NCI-H1048 (cell line): ENCODE measurements at places on chromosomes 2 and 18.
A peak's percentile ranks its signal among the peaks of the same experiment; 100 is the strongest.

- no peak for DNase-seq
Measured at GRCh38 chr2:130987519-130988425, 105.5 kb downstream of the FAM168B start.

DNA sequence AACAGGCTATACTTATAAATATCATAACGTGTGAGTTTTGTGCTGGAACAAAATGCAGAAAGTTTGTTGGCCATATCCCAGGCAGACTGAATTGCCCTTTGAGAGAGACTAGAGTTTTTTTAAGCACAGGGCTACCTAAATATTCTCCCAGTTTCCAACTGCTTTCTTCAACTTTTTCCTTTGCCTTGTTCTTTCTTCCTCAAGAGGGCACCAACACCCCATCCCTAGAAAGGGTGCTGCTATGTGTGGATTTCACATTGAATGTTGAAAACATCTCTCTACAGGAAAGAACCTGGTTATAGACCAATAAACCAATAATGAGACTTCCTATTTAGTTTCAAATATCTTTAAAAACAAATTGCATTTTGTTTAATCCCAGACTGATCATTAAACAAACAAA is 87.9 kb downstream of the ICOS start:
- no peak for DNase-seq

DNA sequence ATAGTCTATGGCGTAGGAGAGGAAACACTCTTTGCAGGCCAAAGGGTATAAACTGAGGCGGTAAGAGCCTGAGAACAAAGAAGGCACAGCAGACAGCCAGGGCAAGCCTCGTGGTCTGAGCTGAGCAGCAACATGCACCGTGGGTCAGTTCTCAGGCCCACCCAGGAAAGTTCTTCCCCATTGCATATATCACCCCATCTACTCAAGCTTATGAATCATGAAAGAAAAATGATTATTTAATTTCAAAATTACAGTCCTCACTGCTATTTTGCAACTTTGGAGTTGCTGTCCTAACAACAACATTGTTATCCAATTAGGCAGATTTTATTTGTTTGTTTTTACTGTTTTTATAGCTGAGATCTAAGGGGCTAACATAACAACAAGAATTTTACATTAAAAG is 54.7 kb upstream of the RIOK3 start:
- no peak for DNase-seq

DNA sequence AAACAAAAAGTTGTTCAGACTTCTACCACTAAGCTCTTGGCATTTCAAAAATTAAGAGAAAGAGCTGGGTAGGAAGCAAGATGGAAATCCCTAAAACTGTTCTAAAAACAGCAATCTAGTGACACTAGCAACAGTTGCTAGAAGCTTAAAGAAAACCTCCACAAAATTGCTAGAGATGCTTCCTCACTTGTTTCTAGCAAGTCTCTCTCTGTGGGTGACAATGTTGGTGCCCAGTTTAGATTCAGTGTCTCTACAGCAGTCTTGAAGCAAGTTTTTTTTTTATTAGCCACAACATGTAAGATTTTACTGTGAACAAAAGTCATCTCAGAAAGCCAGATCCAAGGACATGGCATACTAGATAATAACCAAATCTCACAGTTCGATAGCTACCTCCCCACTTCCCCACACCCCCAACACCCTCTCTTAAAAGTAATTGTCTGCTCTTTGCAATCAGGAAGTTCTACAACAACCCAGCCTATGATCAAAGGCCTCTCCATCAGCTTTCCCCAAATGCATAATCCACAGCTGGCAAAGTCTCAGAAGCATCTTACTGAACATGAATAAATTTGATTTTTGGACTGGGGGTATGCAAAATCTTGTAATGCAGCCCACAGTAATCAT is 70.0 kb downstream of the ANKRD44 start:
- DNase-seq = no peak

- no peak for DNase-seq
Measured at GRCh38 chr2:171895786-171896185, 1.7 kb upstream of the SLC25A12 start.

DNA sequence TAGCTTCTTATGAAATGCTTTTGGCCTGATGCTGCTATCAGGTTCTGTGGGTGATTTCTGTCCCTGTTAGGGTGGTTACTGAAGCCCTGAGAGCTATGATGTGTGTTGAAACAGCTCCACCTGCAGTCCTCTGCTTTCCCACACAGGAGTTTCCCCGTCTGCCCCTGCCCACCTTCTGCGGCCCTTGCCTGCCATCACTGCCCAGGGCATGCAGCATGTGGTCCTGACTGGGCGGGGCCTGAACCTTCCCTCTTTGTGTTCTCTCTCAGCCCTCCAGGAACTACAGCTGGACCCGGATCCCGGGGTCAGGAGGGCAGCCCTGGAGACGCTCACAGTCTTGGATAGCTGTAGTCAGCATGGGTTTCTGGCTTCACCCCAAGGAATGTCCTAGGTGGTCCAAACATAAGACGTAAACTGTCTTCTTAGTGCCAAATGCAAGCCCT is 21.4 kb downstream of the HJURP start:
- no peak for DNase-seq

- DNase-seq = no peak
Measured at GRCh38 chr2:8518979-8519668, 162.7 kb upstream of the ID2 start.

DNA sequence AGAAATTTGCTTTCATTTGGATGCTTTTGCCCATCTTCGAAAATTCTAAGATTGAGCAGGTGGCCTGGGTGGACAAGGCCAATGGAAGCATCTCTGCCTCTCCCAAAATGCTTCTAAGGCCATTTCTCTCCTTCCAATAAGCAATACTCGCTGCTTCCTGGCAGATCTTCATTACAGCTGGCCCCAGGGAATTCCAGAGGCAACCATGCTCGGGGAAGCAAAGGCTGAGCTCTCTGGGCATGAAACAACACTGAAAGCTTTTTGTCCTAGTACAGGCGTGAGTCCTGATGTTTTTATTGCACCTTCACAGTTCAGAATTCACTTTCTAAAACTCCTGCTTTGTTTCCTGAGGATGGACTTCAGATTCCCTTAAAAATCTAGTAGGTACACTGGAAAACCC is 11.8 kb upstream of the NEDD4L start:
- no peak for DNase-seq

GRCh38 chr2:45210462-45211195 is 201.4 kb upstream of the SIX2 start:
- DNase-seq = no peak

GRCh38 chr2:81324046-81324445 is 1019.5 kb upstream of the LRRTM1 start:
- peak; percentile 24 for DNase-seq

GRCh38 chr2:218219934-218220333 is 2.9 kb downstream of the ARPC2 start:
- DNase-seq = no peak

- no peak for DNase-seq
Measured at GRCh38 chr2:23250371-23250770, 134.6 kb upstream of the KLHL29 start.

DNA sequence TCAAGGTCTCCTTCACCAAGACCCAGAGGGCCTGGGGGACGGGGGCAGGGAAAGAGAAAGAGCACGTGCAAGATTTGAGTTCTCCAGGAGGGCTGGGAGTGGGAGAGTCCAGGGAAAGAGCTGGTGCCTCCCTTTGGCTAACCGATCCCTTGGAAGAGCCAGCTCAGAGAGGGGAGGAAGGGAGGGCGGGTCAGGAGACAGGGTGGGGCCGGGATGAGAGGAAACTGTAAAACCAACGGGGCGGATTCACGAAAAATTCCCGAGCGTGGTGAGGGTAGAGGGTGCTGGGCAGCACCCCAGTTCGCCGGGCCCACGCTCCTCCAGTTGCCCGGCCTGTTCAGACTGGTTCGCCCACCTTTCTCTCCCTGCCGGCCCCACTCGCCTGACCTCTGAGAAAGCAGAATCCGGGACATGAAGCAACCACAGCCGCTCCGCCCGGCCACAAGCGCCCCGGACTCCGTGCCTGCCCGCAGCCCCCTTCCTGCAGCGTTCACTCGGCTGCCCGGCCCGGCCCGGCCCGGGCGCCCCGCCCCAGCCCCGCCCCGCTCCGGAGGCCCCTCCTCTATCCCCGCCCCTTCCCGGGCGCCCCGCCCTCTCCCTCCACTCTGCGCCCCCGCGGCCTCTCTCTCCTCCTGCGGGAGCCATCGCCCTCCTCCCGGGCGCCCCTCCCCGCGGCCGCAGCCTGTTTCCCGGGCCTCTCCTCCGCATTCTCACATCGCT is 230.9 kb upstream of the SMAD2 start:
- peak; percentile 20 for DNase-seq

- DNase-seq = no peak
Measured at GRCh38 chr2:157627594-157628476, 829 bp downstream of the ACVR1C start.

GRCh38 chr18:60935041-60935910 is 398.0 kb upstream of the CDH20 start:
- DNase-seq = no peak

GRCh38 chr2:171858397-171858958 is 35.6 kb downstream of the SLC25A12 start:
- no peak for DNase-seq

GRCh38 chr18:22399949-22400348 is 17.8 kb downstream of the CTAGE1 start:
- DNase-seq = no peak

- DNase-seq = no peak
Measured at GRCh38 chr18:46013484-46014189, 46.5 kb upstream of the EPG5 start.

GRCh38 chr2:72148837-72149555 is 1.3 kb upstream of the CYP26B1 start:
- no peak for DNase-seq

- no peak for DNase-seq
Measured at GRCh38 chr2:24489465-24490180, 1.4 kb upstream of the NCOA1 start.

DNA sequence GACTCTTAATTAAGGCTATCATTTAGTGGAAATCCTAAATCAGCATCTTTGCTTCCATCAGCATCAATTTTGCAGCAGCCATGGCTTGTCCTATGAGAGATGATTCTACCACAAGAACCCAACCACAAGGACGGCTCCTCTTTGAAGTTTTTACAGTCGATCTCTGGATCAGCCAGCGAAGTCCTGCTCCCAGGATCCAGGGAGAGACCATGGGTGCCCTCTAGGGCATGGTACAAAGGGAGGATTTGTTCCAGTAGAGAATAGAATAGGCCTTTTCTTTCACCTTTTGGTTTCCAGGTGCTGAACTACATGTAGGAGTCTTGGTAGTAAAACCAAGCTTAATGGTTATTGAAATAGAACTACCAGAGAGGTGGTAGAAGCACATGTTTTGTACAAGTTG is 52.7 kb downstream of the TMEM200C start:
- DNase-seq = no peak

- no peak for DNase-seq
Measured at GRCh38 chr18:22168360-22168921, 948 bp upstream of the GATA6 start.

DNA sequence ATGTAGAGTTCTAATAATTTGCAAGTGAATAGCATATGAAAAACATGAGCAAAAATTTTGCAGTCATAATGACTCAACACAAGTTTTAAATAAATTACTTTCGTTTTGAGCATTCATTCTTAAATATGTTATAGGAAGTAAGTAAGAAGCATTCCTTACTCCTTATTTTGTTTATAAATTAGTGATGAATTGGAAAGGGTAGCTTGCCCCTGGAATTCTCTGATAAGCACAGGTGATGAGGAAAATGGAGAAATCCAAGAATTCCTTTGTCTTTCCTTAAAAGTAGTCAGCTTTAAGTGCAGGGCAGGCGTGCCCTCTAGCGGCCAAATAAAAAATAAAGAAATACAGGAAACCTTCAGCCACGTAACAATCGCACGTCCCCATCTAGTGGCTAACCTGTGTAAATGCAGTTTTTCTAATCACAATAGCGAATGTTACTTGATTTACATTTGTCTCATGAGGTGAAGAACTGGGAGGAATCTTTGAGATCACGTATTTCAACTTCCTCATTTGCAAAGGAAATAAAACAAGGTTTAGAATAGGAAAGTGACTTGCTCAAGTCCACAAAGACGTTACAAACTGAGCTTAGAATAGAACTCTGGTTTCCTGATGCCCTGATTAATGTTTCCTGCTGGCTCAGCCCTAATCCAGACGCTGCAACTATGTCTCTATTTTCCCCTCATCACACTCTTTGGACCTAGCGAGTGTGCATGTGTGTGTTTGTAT is 47.2 kb upstream of the ZNG1B start:
- no peak for DNase-seq

DNA sequence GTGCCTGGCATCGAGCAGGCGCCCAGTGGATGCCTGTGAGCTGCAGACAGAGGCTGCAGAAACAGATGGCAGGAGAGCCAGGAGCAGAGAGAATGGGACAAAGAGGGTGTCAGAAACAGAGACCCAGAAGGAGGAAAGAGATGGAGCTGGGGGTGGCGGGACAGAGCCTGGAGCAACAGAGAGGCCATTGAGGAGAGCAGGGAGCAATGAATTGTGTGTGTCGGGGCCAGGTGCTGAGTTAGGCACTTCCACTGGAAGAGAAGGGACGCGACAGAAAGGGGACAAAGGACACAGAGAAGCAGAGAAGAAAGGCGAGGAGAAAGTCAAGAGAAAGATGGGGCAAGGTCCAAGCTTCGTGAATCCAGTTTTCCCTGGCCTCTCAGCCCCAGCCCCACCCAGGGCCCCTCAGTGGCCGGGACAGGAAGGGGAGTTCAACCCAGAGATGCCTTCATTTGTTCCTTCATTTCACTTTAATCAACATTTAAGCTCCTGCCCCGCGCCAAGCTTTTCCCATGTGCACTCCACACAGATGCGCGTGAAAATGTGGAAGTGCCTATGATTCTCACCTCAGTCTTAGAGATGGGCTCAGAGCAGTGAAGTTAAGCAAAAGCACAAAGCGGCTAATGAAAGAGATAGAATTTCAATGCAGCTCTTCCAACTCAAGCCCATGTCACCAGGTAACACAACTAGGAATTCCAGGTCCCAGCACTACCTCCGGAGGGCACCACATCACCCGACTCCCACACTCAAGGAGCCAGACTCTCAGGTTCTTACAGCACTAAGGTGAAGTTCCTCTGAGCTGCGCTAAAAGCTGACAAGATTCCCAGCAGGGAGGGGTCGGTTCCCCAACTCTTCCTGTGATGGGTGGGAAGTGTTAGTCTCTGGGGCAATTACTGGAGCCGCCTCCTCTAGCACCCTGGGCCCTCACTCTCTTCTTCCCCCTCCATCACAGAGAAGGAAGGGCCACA is 55.1 kb downstream of the TNS1 start:
- DNase-seq = no peak

GRCh38 chr2:154623819-154624218 is 74.7 kb upstream of the KCNJ3 start:
- DNase-seq = no peak

DNA sequence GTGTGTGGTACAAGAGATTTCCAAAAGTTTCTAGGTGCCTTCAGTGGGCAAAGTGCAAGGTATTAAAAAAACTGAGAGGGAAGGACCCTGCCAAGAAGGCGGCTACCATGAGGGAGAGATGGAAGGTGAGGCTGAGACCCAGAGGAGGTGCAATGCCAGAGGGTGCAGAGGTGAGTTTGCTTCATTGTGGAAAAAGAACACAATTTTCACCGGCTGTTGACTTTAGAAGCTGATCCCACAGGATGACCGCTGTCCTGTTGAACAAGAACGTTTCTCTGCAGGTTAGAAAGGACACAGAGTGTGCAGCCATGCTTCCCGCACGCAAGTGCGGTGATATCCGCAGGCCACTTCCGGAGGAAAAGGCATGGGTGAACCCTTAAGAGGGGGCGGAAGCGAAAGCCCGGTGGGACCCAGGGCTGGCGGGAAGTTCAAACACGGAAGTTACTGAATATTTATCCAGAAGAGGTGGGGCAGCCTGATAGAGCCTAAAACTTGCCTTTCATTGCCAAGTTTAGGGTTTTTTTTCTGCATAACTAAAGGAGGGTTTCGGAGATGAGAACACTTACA is 16.6 kb downstream of the SP110 start:
- no peak for DNase-seq
